ENCODE measurements at places on chromosomes 2 and 18.

DNA sequence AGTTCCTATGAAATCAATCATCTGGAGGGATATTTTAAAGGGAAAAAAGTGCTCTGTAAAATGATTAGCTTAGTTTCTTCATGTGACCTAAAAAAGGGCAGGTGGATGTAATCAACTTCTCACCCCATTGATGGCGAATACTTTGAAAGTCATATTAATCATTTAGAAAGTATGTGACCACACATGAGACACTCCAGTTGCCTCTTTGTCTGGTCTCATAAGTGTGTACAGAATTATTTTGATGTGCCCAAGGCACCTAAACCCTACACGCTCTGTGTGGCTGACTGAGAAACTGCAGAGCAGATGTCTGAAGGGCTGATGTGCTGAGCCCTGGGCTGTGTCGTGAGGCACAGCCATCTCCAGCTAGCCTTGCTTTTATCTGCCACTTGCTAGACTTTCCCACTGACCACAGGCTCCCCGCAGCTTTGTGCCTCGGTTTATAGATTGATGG is 26.9 kb downstream of the SGPP2 start:
- peak; percentile 2 for DNase-seq

GRCh38 chr2:43246641-43247040 is 20.2 kb upstream of the ZFP36L2 start:
- DNase-seq: no peak

DNA sequence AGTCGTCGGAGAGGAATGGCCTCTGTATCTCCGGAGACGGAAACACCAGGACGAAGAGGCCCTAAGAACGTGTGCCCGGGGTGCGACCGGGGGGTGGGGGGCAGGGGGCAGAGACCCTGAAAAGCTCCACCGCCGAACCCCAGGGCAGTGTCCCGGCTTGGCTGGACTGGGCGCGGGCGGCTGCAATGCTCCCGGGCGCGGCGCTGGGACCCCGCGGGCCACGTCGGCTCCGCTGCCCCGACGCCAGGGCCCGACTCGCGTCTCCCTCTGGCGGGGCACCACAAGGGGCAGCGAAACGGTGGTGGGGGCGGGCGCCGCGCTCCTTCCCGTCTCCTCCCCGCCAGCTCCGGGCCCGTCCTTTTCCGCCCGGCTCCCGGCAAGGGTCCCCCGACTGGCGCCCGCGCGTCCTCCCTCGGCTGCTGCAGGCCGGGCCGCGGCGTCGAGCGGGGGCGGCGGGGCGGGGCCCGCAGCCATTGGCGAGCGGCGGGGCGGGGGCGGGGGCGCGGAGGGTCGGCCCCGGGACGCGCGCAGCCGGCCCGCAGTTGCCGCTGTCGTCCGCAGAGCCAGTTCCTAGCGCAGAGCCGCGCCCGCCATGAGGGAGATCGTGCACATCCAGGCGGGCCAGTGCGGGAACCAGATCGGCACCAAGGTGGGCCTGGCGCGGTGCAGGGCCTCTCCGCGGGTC is at the start of gene TUBB6:
TSS of gene TUBB6 (plus strand) at position 541 of the 685 bp plus-strand sequence. CDS start at position 593, 52 bp downstream.
- DNase-seq: peak; percentile 90

GRCh38 chr2:85134896-85135659 is 1.9 kb downstream of the TCF7L1 start:
- DNase-seq: no peak

DNA sequence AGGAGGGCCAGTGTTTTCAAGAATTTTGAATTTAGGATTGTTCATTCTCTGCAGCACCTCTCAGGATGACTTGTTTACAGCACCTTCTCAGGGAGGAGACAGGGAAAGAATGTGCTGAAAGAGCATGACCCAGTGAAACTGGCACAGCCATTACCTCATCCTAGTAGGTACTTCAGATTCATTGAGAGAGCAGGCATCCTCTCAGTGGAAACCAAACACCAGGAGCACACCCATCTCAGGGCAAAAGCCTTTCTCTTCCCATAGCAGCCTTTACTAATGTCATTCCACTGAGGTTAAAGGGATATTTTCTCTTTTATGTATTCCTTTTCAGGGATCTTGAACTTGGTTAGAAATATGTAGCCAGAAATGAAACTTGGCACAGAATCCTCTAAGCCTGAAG is 2.6 kb downstream of the MAP2 start:
- peak; percentile 40 for DNase-seq

DNA sequence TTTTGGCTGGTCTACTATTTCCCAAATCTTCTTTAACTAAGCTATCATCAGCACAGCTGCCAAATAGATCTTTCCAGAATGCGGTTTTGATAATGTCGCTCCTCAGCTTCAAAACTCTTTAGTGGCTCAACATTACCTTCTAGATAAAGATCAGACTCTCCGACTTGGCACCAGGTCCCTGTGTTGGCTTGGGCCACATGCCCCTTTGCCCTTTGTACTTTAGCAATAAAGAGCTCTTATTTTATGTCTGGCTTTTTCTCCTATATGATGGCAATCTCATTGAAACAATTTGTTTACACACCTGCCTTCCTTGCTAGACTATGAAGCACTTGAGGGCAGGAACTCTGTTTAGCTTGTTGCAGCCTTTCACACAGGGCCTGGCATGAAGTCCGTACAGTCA is 128.9 kb upstream of the GATA6 start:
- DNase-seq: no peak

Data from EH (cell line).